Astrocyte (in vitro differentiated cells and primary cell): ENCODE measurements at places on chromosomes 3 and 15.

DNA sequence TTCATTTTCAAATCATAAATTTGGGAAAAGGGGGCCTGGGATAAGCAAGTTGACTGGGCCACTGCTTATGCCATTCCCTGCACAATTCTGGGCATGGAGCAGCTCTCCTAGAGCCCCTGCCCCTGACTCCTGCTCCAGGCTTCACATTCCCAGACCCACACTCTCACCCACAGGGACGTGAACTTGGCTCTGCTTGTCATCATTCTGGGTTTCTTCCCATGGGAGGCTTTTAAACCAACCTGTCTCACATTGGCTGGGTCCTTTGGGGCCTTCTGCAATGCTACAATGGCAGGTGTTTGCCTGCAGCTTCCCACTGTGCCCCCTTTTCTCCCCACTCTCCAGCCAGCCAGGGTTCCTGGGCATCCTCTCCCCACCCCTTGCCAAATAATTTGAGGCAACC lies 49.1 kb downstream of the CYP19A1 start:
- no peak for DNase-seq

DNA sequence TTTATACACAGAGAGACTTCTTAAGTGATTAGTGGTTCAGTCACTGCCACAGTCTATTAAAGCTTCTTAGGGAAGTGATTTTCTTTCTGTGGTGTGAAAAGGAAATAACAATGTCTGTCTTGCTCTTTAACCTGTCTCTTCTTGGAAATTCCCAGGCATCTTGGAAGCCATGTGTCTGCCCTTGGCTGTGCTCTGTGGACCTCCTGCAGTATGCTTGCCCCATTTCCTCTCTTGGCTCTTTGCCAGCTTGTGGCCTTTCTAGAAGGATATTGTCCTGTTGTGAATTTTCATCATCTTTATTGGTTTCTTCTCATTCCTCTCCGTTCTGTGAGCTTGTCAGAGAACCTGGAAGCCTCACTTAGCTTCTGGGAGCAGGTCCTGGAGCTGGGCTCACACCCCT lies 338.4 kb upstream of the C2CD4B start:
- DNase-seq, result no peak

- DNase-seq, result no peak
Observed at GRCh38 chr3:115549071-115549470, 74.2 kb upstream of the GAP43 start.

GRCh38 chr3:126848991-126849390 lies 133.9 kb upstream of the PLXNA1 start:
- DNase-seq, result no peak

- peak; percentile 52 for DNase-seq
Observed at GRCh38 chr3:172138792-172139507, 99.6 kb downstream of the FNDC3B start.

- no peak for DNase-seq
Observed at GRCh38 chr3:195543500-195544229, 540 bp upstream of the PPP1R2 start.

DNA sequence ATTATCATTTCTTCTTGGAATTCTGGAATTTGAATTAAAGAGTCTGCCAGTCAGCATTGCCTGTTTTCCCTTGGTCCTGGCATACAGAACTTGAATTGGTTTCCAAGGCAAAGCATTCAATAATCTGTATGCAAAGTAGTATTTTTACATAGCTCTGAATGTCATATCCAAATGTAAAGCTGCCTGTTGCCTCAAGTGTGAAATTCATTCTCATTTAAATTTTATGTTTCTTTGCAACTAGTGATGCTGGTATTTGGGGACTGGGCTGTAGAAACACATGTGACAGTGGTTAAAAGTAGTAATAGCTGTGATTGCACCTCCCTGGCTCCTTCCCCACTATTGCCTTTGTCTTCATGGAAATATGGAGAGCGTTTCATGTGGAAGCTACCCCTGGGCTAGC lies 743.9 kb upstream of the GOLIM4 start:
- DNase-seq, result no peak

DNA sequence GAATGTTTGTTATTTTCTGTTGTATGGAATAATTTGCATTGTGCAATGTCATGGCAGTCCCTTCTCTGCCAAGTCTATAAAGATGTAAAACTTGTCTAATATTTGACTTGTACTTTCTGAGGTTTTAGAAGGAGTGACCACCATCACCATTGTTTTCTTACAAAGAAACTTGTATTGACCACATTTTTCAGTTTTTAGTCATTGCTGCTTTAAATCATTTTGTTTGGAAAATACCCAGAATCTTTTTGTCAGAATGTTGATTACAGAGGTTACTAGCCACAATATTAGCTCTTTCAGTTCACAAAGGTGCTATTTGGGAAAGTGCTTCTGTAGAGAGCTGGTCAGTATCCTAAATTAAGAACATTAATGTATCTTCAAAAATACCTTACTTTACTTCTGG lies 532.4 kb upstream of the GBE1 start:
- peak; percentile 2 for DNase-seq

GRCh38 chr3:185216607-185216958 lies 37.3 kb downstream of the EHHADH start:
- peak; percentile 38 for DNase-seq

DNA sequence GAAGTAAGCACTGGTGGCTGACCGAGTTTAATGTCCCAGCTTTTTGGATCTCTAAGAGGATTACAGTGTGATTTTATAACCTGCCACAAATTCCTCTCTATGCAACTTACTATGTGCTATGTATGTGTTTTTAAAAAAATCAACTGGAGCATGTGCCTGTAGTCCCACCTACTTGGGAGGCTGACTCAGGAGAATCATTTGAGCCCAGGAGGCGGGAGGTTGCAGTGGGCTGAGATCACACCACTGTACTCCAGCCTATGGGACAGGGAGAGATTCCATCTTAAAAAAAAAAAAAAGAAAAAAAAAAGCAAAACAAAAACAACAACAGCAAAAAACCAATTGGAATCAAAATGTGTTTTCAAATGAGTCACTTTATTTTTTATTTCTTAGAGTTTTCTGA lies 29.6 kb downstream of the DUT start:
- peak; percentile 31 for DNase-seq

DNA sequence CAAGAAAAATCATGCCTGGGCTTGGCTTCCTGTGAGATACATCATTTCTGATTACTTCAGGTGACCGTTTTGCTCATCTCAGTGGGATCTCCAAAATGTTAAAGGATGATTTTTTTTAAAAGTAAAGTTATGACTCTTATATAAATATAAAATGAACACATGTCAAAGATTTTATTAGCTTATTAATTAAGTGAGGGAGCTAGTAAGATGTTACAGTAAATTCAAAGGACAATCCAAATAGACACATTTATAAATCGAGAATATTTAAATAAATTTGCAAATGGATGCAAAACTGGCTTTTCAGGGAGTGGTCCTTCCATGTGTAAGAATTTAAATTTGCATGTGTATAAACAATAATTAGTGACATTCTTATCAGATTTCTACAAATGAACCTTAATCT lies 87.0 kb downstream of the IQCH start:
- no peak for DNase-seq

DNA sequence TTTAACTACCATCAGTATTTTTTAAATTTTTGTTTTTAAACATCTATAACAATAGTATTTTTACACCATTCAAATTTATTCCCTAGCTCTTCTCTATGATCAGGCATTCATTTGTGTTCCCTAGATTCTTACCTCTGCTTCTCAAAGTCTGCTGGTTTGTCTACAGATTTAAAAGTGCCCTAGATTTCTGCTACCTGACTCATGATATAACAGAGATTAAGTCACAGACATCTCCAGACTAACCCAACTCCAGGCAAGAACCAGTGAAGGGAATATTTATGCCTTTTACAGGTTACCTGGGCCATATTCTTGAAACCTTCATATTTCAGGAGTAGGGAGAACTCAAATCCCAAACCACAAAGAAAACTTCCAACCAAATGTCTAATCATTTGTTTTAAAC lies 38.8 kb downstream of the ADAM10 start:
- DNase-seq, result peak; percentile 20

- peak; percentile 99 for DNase-seq
Observed at GRCh38 chr3:171306631-171307030, 153.6 kb downstream of the TNIK start.

- DNase-seq, result peak; percentile 69
Observed at GRCh38 chr15:42608110-42608531, 32.7 kb downstream of the STARD9 start.

DNA sequence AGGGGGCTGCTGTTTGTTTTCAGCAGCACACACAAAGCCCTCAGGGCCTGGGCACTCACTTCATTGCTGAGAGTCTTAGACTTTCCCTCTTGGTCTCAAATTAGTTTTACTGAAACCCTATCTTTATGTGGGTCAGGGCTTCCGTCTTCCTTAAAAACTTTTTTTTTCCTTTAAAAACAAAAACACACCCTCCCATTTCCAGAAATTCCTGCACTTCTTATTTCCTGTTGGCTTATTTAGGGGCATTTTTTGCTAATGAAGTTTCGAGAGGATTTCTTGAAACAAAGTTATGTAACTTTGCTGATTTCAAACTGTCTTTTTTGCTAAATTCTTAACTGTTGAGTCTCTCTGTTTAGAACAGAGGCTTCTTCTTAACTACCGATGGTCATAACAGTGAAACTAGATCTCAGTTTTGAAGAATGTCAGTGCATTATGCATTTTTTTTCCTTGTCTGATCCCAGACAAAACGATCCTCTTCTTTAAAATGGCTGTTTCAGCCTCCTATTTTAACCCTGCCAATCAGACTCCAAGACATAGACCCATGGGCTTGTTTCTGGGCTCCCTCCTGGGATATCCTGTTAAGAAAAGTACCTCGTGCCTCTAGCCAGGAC lies 23.3 kb downstream of the ANAPC13 start:
- DNase-seq, result peak; percentile 83

GRCh38 chr3:48564667-48565066 lies 1.1 kb upstream of the UCN2 start:
- DNase-seq, result no peak

GRCh38 chr3:117104381-117104780 lies 394.8 kb downstream of the TUSC7 start:
- DNase-seq, result no peak

DNA sequence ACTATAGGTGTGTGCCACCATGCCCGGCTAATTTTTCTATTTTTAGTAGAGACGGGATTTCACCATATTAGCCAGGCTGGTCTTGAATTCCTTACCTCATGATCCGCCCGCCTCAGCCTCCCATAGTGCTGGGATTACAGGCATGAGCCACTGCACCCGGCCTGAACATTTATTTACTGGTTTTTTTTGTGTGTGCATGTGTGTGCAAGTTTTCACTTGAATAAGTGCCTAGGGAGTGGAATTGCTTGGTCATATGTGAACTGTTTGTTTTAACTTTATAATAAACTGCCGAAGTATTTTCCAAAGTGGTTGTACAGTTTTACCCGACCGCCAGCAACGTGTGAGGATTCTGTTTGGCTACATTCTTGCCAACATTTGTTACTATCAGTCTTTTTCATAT lies 14.1 kb downstream of the BBS4 start:
- DNase-seq, result no peak

DNA sequence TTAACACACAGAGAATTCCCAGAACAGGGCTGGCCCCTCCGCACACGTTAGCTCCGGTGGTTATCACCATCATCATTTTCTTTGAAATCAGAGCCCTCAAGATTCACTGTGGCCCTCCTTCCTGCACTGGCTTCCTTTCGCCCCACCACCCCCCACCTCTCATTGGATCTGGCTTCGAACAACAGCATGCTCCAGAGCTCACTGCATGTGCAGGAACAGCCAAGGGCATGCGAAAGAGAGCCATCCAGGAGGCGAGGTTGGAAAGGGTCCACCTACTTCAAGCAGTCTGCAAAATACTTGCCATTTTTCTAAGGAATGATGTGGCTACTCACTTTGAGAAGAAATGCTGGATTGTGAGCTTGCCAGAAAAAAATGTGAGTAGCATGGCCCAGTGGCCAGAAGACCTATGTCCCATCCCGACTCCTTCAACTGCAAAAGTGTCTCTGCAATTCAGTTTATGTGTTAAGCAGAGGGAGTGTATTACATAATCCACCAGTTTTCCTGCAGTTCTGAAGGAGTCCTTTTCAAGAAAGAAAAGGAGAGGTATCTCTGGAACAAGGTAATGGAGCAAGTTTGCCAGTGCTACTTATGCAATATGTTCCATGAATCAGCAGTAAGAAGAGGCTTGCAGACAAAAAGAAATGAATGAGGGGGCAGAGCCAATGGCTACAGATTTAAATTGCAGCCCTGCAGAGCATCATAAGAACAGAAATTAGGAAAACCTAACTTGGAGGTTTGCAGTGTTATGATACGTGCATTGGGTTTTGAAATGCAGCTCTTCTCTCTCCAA lies 92.8 kb downstream of the OCA2 start:
- peak; percentile 36 for DNase-seq

DNA sequence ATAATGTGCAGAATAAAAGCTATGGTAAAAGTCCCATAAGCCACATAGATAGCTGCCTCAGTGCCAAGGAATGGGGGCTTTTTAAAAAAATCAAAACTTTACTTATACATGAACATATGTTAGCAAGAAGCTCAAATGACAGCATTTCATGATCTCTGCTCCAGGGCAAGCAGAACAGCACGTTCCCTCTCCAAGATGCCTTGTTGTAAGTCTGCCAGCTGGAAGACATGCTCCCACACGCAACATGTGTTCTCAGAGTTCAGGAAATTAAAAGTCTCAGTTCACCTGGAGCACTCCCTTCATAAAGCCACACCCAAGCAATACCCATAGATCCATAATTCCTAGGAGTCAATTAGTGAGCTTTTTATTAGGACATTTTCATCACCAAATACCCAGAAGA lies 52.2 kb downstream of the ABI3BP start:
- DNase-seq, result no peak

DNA sequence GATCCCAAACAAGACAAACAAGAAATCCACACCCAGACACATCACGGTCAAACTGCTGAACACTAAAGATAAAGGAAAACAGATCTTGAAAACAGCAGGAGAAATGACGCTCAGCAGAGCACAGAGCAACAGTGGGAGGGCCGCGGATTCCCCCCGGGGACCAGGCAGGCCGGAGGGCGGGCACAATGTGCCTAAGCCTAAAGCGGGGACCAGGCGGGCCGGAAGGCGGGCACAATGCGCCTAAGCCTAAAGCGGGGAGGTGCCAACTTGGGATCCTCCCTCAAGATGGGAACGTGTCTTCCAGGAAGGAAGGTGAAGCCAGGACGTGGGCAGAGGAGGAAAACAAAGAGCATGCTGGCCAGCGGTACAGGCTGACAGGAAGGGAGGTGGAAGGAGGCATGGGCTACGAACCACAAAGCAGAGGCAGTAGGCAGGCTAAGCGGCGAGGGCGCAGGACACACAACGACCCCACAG lies 31.1 kb downstream of the CYFIP1 start:
- DNase-seq, result peak; percentile 49

DNA sequence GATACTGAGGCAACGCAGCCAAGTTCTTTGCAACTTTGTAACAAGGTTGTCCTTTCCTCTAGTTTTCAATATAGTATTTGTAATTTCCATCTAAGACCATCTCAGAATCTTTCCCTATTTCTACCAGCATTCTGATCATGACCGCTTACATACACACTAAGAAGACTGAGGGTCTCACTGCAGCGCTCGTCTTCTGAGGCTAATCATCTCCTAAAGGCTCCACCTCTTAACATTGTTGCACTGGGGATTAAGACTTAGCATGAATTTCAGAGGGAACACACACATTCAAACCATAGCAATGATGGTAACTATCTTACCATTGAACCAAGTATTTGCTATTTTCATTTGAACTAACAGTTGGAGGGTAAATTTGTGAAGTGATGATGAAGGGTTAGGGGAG lies 463.3 kb upstream of the CCDC54 start:
- no peak for DNase-seq

- DNase-seq, result peak; percentile 64
Observed at GRCh38 chr3:105367406-105368213, 901 bp downstream of the ALCAM start.

- DNase-seq, result no peak
Observed at GRCh38 chr3:111901637-111902036, 42.6 kb downstream of the PHLDB2 start.

- DNase-seq, result no peak
Observed at GRCh38 chr3:108255131-108255530, 32.9 kb upstream of the IFT57 start.
